ENCODE measurements at places on chromosomes 3 and 15. TPM values are rescaled to one million over a fixed set of nuclear protein-coding genes. Genes with fewer than 3 reads are reported as not detected.

Gene HYKK
- 28.5 TPM for total RNA-seq

Gene NR2F2
- 65.9 TPM for total RNA-seq

DNA sequence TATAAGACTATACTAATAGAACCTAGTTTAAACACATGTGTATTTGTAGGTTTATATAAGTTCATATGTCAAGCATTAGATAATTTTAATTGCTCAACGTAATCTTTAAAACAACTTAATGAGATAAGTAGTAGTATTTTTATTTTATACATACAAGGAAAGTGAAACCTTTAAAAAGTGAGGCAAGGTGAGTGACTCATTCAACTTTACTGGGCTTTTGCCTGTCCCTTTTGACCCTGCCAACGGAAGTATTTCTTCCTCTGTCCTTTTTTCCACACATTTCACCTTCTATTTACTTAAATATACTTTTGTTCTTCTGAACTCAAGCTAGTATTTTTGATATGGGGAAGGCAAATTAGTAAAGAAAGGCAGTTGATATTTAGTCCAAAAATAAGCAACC, 78.5 kb downstream of the KBTBD8 start:
- H3K27ac ChIP-seq = no peak overlapping the region
- no peaks in the 10 kb centered on the region for H3K27me3 ChIP-seq
- no peak overlapping the region for H3K4me3 ChIP-seq
- no peaks in the 10 kb centered on the region for H3K36me3 ChIP-seq
- H3K4me1 ChIP-seq = no peaks in the 10 kb centered on the region

GRCh38 chr3:112390783-112391641, 58.1 kb downstream of the CD200 start:
- DNase-seq = no peak
- no peaks in the 10 kb centered on the region for H3K36me3 ChIP-seq
- peaks cover 5% of the 10 kb centered on the region for H3K4me1 ChIP-seq
- H3K27ac ChIP-seq = peak overlapping the region; percentile 82

GRCh38 chr3:159667261-159667660, 321.4 kb upstream of the IL12A start:
- H3K27ac ChIP-seq = no peak overlapping the region
- no peaks in the 10 kb centered on the region for H3K36me3 ChIP-seq
- H3K27me3 ChIP-seq = no peaks in the 10 kb centered on the region
- no peak for DNase-seq

DNA sequence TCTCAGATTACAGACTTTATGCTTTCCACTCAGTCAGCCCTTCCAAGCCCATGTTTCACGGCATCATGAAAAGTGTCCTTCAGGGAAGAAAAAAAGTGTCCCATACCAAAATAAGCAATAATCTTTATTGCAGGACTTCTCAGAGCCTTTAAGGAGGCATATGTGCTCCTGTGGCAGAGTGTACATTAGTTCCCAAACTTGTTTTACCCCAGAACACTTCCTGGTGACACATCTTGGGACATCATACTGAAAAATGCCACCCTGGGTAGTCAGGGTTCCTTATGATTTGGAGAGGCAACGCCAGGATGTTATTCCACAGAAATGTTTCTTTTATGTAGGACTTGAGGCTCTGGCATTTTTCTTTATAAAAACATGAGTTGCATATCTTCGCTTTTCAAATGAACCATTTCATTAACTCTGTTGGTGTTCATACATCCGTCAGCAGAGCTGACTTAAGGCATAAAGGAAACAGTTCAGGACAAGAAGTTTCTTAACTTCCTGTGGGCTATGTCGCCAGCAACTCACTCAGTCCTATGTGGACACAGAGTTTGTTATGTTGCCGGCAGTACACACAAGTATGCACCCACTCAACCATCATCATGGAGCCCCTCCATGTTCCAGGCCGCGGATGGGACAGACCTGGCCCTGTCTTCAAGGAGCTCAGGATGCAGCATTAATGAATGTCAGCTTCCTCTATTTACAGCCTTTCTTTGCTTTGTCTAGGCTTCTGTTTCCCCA, 63.8 kb downstream of the CASR start:
- H3K4me1 ChIP-seq = no peaks in the 10 kb centered on the region
- no peak overlapping the region for H3K27ac ChIP-seq
- DNase-seq = no peak

DNA sequence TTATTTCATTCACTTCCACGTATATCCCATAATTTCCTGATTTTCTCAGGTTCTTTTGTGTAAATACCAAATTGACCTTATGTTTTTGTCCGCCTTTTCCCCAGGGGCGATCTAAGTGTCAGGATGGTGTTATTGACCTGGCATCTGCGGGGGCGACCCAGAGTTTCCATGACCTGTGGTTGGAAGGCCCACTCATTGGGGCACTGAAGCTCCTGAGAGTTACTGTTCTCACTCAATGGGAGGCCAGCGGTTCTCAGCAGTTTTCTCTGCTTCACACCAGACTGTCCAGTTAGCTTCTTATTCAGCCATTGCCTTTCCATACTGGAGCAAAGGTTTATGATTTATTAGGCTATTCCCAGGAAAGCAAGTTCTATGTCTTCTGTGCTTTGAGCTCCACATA, 53.3 kb downstream of the B3GALNT1 start:
- no peak overlapping the region for H3K4me3 ChIP-seq
- no peaks in the 10 kb centered on the region for H3K36me3 ChIP-seq
- DNase-seq = no peak
- no peaks in the 10 kb centered on the region for H3K27me3 ChIP-seq

DNA sequence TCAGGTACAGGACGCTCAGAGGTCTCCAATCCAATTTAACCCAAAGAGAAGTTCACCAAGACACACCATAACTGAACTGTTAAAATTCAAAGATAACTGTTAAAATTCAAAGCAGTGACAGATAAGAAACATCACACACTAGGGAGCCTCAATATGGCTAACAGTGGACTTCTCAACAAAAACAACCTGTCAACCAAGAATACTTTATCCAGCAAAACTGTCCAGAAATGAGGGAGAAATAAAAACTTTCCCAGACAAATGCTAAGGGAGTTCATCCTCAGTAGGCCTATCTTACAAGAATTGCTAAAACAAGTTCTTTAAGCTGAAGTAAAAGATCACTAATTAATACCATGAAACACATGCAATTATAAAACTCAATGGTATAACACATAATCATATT, 36.3 kb upstream of the MYLK start:
- H3K4me3 ChIP-seq = no peak overlapping the region
- H3K4me1 ChIP-seq = no peaks in the 10 kb centered on the region
- no peak overlapping the region for H3K27ac ChIP-seq
- DNase-seq = no peak

DNA sequence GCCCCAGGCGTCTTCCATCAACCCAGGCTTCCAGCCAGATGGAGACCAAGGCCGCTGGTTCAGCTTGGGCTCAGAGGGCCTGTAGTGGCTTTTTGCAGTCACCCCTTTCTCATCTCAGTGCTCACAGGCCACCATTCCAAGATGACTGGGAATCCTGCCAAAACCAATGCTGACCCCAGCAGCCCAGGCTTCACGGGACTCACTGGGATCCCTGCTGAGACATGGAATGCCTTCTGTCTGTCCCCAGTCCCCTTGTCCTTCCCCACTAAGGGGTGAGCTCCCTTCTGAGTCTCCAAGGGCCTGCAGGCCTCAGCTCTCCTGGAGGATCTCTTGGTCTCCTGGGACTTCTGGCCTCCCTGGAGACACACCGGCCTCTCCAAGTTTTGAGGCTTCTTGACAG, 77.4 kb upstream of the SEC13 start:
- H3K27me3 ChIP-seq = no peaks in the 10 kb centered on the region
- no peak overlapping the region for H3K27ac ChIP-seq
- no peaks in the 10 kb centered on the region for H3K36me3 ChIP-seq

DNA sequence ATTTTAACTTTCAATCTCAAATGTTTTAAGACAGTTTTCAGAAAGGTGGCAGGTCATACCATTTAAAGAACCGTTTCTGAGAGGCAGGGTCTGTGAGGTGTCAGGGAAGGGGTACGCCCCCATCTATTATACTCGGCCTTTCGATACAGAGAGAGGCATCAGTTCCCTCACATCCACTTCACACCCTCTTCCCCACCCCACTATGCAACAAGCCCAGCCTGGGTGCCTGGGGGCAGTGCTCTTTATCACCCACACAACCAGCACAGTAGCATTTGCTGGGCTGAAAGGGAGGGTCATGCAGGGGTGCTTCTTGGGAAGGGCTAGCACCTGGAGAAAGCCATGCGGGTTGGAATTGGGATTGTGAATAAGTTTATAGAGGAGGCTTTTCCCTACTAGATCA, 56.0 kb upstream of the KCNMB2 start:
- no peak overlapping the region for H3K27ac ChIP-seq
- no peaks in the 10 kb centered on the region for H3K27me3 ChIP-seq
- H3K4me1 ChIP-seq = no peaks in the 10 kb centered on the region
- no peaks in the 10 kb centered on the region for H3K36me3 ChIP-seq
- no peak overlapping the region for H3K4me3 ChIP-seq

DNA sequence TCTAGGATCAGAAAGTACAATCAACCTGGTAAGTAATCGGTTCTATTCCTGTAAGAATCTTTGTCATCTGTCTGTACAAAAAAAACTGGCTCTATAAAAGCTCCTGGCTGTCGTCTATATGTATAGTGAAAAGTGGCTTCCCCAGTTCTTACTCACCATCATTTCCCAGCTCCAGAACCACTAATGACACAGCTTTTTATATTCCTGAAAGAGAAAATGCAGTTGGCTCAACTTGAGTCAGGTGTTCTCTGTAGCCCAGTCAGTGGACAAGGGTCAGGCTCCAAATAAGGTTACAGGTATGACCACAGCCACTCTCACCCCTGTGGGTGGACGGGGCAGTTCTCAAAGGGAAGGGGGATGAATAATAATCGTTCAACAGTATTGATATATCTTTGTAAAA, 85.1 kb downstream of the AP4E1 start:
- H3K36me3 ChIP-seq = no peaks in the 10 kb centered on the region
- no peak for DNase-seq

GRCh38 chr15:101267320-101268104, 9.8 kb downstream of the SELENOS start:
- H3K27me3 ChIP-seq = no peaks in the 10 kb centered on the region
- H3K4me3 ChIP-seq = no peak overlapping the region
- H3K36me3 ChIP-seq = no peaks in the 10 kb centered on the region
- peak overlapping the region; percentile 65 for H3K27ac ChIP-seq
- peak; percentile 48 for DNase-seq
- no peaks in the 10 kb centered on the region for H3K4me1 ChIP-seq

GRCh38 chr3:192366916-192367315, 360.4 kb downstream of the FGF12 start:
- H3K27me3 ChIP-seq = no peaks in the 10 kb centered on the region
- DNase-seq = no peak
- H3K27ac ChIP-seq = no peak overlapping the region
- no peaks in the 10 kb centered on the region for H3K4me1 ChIP-seq
- no peaks in the 10 kb centered on the region for H3K36me3 ChIP-seq

GRCh38 chr3:51874889-51875288, 512 bp downstream of the IQCF5 start:
- no peaks in the 10 kb centered on the region for H3K27me3 ChIP-seq
- H3K27ac ChIP-seq = no peak overlapping the region
- H3K4me3 ChIP-seq = no peak overlapping the region
- DNase-seq = no peak
- H3K4me1 ChIP-seq = no peaks in the 10 kb centered on the region

DNA sequence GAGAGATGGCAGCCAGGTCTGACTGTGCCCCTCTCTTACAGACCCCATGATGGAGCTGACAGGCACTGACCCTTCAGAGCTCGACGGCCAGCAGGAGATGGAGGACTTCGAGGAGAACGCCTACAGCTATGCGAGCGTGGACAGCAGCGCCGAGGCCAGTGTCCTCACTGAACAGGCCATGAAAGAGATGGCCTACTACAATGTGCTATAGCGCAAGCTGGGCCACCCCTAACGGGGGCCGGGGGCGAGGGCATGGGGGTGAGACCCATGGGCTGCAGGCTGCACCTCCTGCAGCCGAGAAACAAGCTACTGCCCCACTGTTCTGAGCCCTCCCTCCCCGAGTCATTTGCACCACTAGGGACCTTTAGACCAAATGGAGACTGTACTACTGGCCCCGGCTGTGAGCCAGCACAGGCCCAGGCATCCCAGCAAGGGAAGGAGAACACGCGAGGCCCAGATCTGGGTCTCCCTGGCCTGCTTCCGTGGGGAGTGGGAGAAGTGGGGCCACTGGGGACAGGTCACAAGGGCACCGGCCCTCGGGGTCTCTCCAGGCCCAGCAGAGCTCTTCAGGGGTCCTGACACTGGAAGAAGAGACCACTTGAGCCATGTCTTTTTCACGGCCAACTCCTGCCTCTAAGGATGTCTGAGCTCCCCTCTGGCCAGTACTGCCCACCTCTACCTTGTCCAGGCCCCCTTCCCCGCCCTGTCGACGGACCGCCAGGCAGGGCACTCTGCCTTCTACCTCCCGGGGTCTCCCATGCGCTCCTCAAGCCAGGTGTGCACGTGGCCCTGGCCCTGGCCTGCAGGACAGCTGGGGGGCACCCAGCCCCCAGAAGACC, 22.4 kb downstream of the IDH2 start:
- H3K4me3 ChIP-seq = no peak overlapping the region
- no peaks in the 10 kb centered on the region for H3K4me1 ChIP-seq
- no peak overlapping the region for H3K27ac ChIP-seq
- H3K27me3 ChIP-seq = no peaks in the 10 kb centered on the region
- H3K36me3 ChIP-seq = no peaks in the 10 kb centered on the region
- no peak for DNase-seq

DNA sequence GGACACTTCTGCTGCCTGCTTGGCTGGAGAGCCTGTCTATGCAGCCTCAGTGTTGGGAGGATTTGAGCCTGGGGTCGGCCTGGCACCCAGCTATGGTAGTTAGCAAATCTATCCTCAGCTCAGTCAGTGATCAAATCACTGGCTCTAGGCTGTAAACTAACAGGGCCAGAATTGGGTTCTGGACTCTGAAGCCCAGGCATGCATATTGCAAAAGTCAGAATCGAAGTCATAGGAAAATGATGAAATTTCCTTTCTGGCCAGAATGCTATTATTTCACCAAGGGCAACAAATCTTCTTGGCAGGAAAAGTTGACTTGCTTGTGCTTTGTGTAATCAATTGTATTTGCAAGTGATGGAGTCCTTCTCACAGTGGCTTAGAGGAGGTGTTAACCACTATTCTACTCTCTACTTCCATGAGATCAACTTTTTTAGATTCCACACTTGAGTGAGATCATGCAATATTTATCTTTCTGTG, 482.6 kb upstream of the TPRG1 start:
- DNase-seq = no peak
- no peak overlapping the region for H3K4me3 ChIP-seq
- H3K4me1 ChIP-seq = peaks cover 7% of the 10 kb centered on the region
- no peaks in the 10 kb centered on the region for H3K36me3 ChIP-seq

- no peak overlapping the region for H3K4me3 ChIP-seq
- DNase-seq = no peak
- no peak overlapping the region for H3K27ac ChIP-seq
- no peaks in the 10 kb centered on the region for H3K4me1 ChIP-seq
Measured at GRCh38 chr15:50576166-50576565, 29.7 kb upstream of the USP50 start.
